ENCODE measurements at places on chromosomes 12 and 14.

DNA sequence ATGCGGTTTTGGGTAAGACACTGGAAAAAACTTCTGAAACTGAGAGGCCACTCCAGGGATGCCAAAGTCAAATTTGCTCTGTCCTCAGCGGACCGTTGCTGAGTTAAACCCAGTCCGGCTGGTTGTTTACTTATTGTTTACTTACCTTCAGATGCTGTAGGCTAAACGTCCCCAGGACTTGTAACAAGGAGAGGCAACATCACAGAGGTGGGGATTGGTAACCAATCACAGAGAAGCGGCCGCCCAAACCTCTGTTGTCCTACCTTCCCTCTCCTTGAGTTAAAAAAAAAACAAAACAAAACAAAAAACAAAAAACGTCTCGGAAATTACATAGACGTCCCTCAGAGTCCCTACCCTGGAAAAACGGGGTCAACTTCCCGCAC lies 380 bp downstream of the ANO2 start:
- DNase-seq: no peak

GRCh38 chr14:92328664-92329255 lies 5.8 kb downstream of the SLC24A4 start:
- DNase-seq: no peak

DNA sequence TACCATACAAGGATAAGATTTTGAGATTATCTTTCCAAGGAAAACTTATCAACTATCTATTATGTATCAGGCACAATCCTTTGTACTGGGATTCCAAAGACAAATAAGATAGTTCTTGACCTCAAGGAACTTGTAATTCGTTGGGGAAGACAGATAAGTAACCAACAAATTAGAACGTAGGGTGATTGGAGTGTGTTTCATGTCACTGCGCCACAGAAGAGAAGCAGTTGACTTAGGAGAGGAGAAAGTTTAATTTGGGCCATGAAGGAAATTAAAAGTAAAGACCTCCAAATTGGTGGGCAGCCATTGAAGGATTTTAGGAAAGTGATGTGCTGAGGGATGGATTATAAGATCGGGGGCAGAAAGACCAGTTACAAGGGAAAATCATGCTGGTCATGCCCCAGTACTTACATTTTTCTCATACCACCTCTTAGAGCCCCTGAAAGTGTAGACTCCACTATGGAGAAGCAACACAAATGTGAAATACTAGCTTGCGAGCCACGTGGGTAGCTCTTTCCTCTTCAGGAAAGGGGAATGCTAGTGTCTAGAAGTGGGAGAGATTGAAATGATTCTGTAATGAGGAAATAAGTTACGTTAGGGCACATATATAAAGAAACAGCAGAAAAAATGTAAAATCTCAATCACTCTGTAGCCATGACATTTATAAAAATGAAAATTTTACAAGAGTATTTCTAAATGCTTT lies 148.7 kb downstream of the ETV6 start:
- DNase-seq: no peak

GRCh38 chr12:56930241-56930640 lies 4.0 kb downstream of the SDR9C7 start:
- DNase-seq: no peak

- no peak for DNase-seq
These were observed 7.3 kb downstream of the SLC25A47 start for GRCh38 chr14:100330388-100330931.

GRCh38 chr12:80359703-80360102 lies 84.3 kb upstream of the PTPRQ start:
- DNase-seq: no peak

DNA sequence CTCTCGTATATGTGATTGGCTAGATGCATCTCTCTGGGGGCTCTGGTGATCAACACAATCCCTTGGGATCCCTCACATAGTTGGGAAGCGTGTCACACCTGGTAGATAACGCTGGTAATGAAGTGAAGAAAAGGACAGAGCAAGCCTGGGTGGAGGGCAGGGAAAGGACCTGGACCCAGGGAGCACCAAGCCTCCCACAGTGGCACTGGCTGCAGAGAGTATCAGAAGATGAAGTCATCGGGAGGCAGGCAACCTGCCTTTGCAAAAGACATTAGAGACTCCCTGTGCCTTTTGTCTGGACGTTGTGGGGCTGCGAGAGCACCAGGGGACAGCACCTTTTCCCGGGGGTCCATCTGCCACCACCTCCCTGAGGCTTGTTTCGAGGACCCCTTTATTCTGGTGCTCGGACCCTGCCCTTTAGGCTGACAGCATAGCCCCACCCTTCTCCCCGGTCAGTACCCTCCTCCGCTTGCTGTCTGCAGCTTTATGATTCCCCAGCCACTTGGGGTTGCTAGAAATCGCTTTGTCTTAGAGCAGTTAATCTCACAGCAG lies 116.4 kb downstream of the EML1 start:
- DNase-seq: no peak

- no peak for DNase-seq
These were observed 162.7 kb upstream of the AMIGO2 start for GRCh38 chr12:47242426-47242825.

GRCh38 chr14:54116972-54117371 lies 160.3 kb upstream of the BMP4 start:
- DNase-seq: no peak

- DNase-seq: no peak
These were observed 5.2 kb downstream of the GPR132 start for GRCh38 chr14:105059925-105060565.

DNA sequence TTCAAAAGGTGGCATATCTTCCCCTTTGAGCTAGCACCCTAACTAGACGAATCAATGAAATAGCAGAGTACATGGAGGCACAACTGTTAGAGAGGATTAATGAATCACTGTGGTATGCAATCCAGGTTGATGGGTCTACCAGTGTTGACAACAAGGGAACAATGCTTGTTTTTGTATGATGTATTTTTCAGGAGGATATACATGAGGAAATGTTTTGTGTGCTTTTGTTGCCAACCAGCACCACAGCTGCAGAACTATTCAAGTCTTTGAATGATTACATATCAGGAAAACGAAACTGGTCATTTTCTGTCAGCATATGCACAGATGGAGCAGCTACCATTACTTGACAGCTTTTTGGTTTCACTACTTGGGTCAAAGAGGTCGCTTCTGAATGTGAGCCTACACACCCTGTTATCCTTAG lies 142.6 kb downstream of the GPHN start:
- no peak for DNase-seq

DNA sequence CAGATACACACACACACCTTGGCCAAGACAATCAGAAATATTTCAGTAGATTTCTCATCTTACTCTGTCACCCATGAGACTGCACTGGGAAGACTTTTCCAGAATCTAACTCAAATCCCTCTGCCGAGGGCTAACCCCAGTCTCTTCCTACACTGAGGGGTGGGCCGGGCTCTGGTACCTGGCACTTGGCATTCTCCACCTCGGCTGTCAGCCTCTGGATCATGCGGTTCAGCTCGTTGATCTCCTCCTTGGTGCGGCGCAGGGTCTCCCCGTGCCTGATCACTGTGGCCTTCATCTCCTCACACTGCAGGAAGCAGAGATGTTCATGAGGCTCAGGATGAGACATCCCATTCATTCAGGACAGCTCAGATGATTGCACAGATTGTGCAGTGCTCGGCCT lies 4.9 kb downstream of the KRT83 start:
- no peak for DNase-seq

DNA sequence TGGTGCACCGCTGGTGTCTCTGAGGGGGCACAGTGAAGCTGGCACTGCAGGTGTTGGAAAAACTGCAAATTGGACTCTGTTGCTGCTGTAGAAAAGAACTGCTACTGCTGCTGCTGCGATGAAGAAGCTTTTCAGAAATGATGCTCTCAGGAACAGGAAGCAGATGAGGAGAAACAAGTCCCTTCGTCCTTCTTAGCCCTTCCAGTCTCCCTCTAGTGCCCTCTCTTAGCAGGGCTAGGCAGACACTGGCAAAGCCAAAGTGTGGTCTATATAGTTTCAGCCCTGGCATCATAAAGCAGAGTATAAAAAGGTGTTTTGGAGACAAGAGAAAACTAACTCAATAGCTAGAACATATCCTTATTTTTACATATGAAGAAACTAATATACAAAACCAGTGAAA lies 174.5 kb downstream of the MYRFL start:
- DNase-seq: no peak

GRCh38 chr14:93056166-93056839 lies 59.4 kb downstream of the ITPK1 start:
- DNase-seq: no peak

DNA sequence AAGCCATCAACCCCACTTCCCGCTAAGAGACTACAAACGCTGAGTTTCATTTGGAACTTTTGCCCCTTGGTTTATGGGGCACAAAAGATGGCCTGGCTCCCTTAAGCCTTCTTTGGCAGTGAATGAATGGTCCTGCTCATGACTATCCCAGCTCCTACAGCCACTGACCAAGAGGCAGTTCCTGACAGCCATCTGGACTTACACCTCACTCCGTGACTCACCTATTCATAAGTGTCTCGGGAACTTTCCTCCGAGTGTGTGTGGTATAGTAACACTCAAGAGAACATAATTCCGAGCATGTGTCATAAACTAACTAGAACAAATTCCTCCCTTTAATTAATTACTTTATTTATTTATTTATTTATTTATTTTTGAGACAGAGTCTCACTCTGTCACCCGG lies 51.9 kb upstream of the NUDT4 start:
- DNase-seq: no peak

- DNase-seq: no peak
These were observed 52.0 kb downstream of the NFKBIA start for GRCh38 chr14:35352274-35353233.

GRCh38 chr14:26873362-26873960 lies 275.6 kb upstream of the NOVA1 start:
- no peak for DNase-seq

- no peak for DNase-seq
These were observed 2.2 kb upstream of the EP400 start for GRCh38 chr12:131947482-131948027.

DNA sequence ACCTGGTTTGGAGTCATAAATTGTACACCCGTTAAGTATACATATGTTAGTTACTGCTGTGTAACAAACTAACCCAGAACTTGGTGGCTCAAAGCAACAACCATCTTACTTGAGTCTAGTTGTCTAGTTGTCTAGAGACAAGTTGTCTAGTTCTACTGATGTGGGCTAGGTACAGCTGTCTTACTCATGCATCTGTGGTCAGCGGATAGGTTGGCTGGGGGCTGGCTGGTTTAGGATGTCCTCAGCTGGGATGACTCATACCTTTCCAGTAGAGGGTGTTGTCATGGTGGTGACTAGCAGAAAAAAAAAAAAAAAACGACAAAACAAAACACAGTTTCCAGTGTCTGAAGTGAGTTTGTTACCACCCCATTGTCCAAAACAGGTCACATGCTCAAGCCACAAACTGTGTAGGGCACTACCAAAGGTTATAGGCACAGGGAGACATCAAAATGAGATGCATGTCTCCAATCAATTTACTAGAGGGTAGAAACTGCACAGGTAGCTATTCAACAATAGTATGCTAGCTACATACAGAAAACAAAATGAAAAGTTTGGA lies 680.3 kb downstream of the MED13L start:
- DNase-seq: no peak

- DNase-seq: no peak
These were observed 58.9 kb upstream of the FBXO33 start for GRCh38 chr14:39491134-39491571.

GRCh38 chr12:3833670-3834310 lies 39.4 kb downstream of the PARP11 start:
- no peak for DNase-seq

GRCh38 chr12:10170216-10170615 lies 1.7 kb downstream of the OLR1 start:
- no peak for DNase-seq

- no peak for DNase-seq
These were observed 40.3 kb downstream of the IFNG start for GRCh38 chr12:68119250-68119649.

GRCh38 chr12:15208871-15209656 lies 12.2 kb downstream of the RERG start:
- no peak for DNase-seq

DNA sequence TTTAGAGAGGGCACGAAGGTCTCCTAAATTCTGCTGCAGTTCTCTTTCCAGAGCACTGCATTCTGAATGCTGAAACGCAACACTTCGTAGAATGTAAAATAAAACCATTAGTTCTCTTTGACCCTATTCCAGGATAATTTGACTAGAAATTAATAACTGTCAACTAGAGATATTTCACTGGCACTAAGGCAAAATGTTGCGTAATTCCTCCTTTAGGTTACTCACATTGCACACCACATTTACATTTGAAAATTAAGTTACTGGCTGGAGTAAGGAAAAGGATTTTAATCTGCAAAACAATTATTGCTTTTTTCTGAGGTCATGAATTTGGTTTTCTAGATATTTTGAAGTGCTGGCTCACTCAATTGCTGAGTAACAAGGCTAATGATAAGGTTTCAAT lies 58.0 kb upstream of the TRHDE start:
- DNase-seq: no peak

DNA sequence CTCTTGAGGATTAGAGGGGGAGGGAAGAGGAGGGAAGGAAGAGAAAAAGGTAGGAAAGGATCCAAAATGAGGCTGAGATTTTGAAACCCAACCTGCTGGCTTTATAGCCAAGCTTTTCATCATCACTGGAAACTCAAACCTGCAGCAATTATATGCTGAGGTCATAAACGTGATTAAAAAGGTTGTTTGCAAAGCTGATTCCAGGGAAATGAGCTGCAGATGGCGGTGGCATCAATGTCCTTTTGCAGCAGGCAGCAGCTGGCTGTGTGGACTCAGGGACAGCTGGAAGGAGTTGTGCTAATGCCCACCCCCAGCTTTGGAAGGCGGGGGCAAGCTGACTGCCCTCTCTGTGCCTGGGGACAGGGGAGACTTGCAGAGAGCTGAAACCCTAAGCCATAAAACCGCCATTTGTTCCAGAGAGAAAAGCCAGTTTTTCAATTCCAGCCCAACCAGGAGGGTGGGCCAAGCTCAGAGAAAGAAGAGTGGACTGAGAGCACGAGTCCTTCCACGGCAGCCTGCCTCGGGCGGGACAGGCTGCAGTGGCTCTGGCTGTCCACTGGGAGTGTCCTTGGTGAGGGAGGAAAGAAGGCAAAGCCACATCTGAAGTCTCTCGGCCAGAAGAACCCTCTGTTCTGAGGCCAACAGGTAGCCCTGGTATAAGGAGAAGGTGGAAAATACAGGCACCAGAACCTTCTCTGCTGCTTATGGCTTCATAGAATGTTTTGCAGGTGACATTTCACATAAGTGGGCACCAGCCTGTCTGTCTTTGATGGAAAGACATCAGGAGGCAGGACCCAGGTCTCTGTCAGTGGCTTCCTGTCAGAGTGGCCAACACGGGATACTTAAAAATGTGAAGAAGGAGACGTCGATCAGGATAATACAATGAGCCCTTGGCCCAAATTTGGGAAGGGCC lies 90.7 kb downstream of the SINHCAF start:
- DNase-seq: no peak

- DNase-seq: no peak
These were observed 192.7 kb downstream of the BTG1 start for GRCh38 chr12:91952916-91953315.

GRCh38 chr14:28754209-28754985 lies 12.2 kb upstream of the FOXG1 start:
- DNase-seq: no peak

GRCh38 chr14:53692451-53692850 lies 264.2 kb downstream of the BMP4 start:
- no peak for DNase-seq

GRCh38 chr12:52801773-52802172 lies 5.9 kb upstream of the KRT3 start:
- DNase-seq: no peak
